ENCODE measurements at places on chromosomes 7 and 10.

DNA sequence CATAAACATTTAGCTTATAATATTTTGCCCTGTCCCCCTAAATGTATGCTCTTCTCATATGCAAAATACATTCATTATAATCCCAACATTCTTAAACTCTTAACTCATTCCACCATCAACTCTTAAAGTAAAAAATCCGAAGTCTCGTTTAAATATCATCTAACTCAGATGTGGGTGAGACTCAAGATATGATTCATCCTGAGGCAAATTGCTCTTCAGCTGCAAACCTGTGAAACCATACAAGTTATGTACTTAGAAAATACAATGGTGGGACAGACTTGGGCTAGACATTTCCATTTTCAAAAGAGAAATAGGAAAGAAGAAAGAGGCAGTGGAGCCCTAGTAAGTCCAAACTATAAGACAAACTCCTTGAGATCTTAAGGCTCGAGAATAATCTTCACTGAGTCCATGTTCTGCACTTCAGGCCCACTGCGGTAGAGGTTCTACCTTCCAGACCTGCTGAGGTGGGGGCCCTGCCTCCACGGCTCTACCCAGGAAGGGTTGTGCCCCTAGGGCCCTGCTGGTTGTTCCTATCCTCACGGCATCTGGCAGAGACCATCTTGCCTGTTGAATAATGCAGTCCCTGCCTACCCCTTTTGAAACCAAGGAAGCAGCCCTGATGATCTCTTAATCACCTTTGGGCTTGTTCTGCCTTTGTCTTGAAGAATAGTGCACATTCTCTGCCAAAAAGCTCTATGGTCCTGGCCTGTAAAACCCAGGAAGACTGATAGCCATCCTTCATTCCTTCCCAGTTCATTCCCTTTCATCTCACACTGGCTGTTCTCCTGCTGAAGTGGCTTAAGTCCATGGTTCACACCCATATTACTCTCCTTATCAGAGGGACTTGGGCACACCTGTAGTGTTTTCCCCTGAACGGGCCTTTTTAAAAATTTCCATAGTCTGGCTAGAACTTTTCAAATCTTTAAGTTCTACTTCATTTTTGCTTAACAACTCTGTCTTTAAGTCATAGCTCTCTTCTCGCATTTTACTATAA lies 37.3 kb downstream of the INPP5F start:
- no peak for DNase-seq

DNA sequence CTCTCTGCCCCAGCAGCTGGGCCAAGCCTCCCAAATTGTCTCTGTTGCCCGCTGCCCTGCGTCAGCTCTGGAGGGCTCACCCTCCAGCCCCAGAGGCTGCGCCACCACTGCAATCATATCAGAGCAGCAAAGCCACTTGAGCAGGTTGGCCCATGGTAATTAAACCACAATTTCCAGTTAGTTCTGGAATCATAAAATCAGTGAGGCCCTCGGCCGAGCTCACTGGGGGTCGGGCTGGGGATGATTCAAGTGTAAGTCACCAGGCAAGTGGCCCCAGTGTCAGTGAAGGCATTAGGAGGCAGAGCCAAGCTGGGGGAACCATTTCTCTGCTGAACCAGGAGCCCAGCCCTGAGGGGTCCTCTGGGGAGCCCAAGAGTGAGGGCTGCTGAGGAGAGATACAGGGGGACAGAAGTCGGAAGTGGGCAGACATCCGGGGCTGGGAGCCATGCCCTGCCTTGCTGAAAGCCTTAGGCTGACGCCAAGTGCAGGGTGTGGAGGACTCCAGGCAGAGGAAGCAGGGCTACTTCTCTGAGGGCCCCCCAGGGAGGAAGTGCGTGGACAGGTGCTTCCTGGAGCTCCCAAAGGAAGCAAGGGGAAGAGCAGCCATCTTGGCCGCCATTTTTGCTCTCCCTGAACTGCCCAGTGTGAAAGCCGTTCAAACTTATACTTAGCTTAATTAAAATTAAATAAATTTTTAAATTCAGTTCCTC lies 29.5 kb upstream of the SLC29A3 start:
- DNase-seq: peak; percentile 22

DNA sequence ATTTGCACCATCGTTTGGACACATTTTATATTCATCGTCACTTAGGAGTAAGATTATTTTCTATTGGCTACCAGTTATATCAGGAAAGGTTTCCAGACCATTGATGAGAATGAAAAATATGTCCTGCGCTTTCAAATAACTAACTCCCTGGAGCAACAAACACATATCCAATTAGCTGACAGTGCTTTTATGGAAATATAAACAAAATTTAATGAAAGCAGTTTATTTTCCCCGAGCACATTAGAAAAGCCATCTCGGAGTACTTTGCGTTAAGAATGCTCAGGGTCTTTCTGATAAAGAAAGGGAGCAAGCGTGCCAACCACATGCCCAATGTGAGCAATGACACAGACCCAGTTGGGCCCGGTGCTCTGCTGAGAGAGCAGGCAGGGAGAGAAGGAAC lies 85.1 kb upstream of the ZPBP start:
- no peak for DNase-seq

DNA sequence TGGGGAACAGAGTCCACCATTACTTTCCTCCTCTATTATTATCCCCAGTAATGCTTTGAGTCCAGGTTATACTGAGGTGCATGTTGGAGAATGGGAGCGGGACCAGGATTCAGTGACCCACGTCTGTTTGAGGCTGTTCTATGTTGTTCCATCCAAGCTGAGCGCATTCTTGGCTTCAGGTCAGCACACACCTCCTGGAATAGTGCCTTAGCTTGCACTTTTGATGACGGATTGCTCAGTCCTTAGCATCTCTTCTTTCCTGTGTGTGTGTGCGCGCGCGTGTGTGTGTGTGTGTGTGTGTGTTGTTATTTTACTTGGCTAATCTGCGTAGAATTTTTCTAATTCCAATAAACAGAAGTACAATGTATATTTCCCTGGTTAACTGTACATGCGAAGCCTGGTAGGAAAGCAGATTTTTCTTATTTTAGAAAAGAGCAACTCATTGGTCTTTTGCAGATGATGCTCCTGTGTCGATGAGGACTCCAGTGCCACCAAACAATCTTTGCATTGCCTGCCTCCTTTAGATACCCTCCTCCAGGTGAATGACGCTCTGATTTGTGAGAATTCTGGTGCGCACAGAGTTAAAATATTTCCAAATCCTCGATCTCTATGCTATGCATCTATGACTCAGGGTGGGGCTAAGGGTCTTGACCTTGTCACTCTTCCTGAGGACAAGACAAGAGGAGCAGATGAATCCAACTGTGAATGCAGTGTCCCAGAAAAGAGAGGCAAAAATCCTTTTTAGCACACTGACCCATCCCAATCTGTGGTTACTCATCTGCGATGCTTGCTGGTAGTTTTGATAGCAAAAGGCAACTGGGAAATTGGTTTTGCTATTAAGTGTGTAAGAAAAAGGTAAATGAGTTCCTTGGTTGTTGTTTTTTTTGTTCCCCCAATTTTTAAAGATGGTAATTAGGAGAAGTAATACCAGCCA lies 13.3 kb upstream of the CELF2 start:
- DNase-seq: no peak

DNA sequence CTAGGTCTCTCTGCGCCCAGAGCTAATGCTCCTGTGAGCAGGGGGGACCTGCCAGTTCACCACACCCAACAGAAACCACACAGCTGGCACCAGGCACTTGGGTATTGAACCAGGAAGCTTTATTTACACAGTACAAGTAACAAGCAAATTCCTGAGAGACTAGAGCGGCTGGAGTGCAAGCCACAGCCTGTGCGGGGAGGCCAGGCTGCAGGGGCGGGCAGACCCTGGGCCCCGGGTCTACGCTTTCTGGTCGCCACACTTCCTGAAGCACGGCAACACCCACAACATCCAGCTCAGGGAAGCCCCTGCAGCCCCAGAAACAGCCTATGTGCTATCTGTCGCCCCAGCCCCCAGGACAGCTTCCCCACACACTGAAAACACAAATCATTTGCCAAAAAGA lies 125.0 kb downstream of the FAM53B start:
- no peak for DNase-seq

DNA sequence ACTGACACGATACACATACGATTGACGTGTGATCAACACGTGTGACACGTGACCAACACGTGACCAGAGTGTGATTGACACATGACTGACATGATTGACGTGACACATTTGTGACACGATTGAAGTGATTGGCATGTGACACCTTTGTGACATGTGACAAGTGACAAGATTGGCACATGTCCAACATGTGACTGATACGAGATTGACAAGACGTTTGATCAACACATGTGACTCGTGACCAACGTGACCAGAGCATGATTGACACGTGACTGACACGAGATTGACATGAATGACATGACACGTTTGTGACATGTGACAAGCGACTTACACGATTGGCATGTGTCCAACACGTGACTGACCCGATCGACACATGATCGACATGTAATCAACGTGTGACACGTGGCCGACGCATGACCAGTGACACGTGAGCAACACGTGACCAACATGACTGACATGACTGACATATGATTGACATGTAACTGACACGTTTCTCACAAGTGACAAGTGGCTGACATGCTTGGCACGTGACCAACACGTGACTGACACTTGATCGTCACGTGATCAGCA lies 22.0 kb downstream of the CRPPA start:
- DNase-seq: no peak

GRCh38 chr7:158280448-158281144 lies 307.0 kb downstream of the PTPRN2 start:
- DNase-seq: no peak

- DNase-seq: no peak
These were observed 11.7 kb downstream of the DCLRE1A start for GRCh38 chr10:113842171-113842570.

- no peak for DNase-seq
These were observed 62.8 kb downstream of the CFAP46 start for GRCh38 chr10:132879408-132880127.

DNA sequence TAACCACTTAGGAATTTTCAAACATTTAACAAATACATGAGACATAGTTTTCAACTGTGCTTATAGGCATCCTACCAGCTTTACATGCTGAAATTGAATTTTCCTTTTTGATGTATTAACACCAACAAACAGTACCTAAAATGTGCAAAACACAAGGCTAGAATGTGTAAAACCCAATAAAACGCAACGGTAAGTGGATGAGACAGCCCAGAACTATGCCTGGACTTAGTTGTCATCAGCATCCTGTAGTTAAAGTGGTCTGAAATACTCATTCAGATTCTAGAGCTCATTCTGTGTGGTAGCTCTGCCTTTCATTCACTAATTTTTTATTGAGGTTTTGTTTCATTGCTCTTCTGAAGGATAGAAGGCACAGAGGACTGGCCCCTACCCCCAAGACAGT lies 137.1 kb downstream of the BMPER start:
- DNase-seq: no peak

GRCh38 chr10:45422866-45423659 lies 49.0 kb downstream of the ALOX5 start:
- DNase-seq: no peak

- no peak for DNase-seq
These were observed 228.4 kb downstream of the ARHGAP12 start for GRCh38 chr10:31700181-31700611.

DNA sequence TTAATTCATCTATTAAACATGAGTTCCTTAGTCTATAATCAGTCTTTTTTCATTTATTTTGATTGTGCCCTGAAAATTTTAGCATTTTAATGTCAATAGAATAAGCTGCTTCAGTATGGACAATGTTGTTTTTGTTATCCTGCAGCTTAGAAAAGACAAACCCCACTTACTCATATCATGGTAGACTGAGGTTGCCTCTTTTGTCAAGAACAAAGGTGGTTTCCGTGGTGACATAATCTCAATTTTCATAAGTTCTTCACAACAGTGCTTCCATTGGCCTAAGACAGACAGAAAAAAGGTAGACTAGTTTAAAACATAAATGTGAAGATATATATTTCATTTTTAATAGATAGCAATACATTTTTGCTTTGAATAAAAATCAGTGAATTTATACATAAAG lies 69.1 kb downstream of the RTKN2 start:
- DNase-seq: no peak

DNA sequence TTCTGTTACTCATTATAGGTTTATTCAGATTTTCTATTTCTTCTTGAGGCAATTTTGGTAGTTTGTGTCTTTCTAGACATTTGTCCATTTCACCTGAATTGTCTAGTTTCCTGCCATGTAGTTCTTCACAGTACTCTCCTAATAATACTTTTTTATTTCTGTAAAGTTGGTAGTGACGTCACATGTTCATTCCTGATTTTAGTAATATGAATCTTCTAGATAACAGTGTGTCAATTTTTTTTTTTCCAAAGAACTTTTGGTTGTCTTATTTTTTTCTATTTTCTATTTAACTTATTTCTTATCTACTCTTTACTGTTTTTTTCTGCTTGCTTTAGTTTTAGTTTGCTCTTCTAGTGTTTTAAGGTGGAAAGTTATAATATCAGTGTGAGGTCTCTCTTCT lies 197.3 kb upstream of the SHH start:
- no peak for DNase-seq

DNA sequence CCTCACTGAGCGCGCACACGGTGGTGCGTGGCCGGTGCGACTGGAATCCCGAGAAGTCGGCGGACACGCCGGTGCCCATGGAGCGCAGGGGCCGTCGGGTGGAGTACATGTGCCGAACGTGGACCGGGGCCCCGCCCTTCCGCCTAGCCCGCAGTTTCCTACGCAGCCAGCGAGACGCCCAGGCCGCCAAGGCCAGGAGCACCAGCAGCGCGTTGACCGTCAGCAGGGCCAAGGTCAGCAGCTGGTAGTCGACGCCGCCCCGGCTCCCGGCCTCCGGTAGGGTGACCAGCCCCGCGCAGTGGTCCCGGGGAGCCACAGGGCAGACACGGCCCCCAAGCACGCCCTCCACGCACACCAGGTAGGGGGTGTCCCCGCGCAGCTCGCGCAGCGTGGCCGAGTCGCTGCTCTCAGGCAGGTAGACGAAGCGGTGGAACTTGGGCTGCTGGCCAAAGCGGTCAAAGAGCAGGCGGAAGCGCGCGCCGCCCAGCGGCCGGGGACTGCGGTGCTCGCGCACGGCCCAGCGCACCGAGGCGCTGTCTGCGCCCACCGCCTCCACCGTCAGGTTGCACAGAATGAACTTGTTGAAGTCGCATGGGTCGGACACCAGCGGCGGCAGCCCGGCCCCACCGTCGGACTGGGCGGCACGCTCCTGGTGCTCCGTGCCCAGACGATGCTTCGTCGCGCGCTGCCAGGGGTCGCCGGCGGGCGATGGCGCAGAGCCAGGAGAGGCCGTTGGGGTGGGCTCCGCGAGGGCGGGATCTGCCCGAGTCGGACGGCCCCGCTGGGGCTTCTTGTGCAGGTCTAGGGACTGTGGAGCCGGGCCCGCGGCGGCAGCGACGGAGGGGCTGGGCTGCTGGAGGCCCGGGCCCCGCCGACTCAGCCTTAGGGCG lies 2.2 kb downstream of the TRIL start:
- no peak for DNase-seq

GRCh38 chr10:123459371-123460091 lies 206.6 kb upstream of the GPR26 start:
- DNase-seq: no peak

- no peak for DNase-seq
These were observed 278.3 kb downstream of the KCNMA1 start for GRCh38 chr10:77359287-77359691.

GRCh38 chr7:80335511-80336231 lies 176.2 kb downstream of the GNAT3 start:
- no peak for DNase-seq
